ENCODE measurements at places on chromosomes 16 and 17.
A peak's percentile ranks its signal among the peaks of the same experiment; 100 is the strongest.

GRCh38 chr17:17416400-17417360 is 60.1 kb upstream of the MED9 start:
- DNase-seq: peak; percentile 79

DNA sequence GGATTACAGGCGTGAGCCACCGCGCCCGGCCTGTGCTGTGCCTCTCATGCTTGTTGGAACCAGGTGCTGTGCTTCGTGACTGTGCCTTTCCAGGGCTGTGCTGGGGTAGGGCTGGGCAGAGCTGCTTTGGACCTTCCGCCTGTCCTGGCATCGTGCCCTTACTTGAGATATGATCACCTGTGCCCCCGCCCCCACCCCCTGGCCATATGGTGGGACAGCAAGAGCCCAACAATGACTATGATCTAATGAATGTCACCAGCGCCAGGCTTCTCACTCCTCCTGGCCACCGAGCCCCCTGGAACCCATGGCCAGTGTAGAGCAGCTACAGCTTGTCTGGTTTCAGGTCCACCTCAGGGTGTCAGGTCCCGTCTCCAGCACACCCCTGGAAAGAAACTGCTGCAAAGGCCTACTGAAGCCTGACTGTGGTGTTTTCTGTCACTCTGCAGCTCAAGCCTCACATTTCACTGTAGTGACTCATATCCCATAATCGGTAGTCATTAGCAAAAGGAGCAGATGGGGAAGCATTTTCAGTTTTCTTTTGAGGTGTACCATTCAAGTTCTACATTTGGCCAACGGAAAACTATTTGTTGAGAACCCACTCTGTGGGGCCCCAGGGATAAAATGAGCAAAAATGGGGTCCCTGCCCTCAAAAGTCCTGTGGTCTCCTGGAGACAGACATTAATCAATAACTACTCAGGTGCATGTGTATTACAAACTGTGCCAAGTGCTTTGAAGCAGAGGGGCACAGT is 22.1 kb downstream of the FCSK start:
- no peak for DNase-seq

DNA sequence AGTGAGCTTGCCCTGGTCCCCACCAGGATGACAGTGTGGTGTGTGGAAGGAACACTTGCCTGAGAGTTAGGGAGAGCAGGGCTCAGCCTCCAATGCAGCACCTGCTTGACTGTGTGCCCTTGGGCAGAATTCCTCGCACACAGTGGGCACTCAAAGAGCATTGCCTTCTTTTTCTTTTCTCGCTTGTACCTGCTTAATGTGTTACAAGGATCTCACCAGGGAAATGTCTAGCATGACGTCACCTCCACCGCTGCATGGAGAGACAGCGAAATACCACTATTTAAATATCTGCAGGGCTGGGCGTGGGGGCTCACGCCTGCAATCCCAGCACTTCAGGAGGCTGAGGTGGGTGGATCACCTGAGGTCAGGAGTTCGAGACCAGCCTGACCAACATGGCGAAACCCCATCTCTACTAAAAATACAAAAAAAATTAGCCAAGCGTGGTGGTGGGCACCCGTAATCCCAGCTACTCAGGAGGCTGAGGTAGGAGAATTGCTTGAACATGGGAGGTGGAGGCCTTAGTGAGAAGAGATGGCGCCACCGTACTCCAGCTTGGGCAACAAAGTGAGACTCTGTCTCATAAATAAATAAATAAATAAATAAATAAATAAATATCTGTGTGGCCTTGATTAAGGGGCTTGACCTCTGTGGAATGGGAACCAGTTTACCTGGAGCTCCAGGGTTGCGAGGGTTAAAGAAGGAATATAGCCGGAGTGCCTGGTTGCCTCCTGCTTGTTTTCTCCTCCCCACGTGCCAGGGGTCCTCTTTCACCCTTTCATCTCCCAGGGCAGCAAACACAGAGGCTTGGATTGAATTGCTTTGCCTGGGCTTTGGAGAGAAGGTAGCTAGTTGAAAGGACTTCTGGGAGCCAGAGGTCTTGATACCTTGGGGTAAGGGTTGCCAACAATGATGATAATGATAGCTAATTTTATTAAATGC is 16.3 kb downstream of the SNX29 start:
- DNase-seq: no peak

GRCh38 chr16:66028510-66029216 is 337.8 kb upstream of the CDH5 start:
- DNase-seq: no peak

DNA sequence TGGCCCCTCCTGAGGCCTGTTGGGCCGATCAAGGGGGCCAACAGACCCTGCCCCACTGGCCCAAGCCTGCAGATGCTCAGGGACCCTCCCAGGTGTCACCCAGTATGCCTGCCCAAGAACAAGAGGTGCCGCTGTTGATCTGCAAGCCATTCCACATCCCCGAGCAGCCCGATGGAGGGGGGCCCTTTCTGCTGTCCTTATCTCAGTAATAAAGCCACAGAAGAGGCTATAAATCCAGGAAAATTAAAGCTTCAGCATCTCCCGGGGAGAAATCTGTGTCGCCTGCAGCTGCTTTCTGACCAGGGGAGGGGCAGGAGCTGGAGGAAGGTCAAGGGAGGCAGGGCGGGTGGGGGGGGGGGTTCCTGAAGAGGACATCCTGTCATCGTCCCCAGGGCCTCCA is 11.7 kb upstream of the CACNA1H start:
- DNase-seq: no peak

- no peak for DNase-seq
Observed at GRCh38 chr16:30997725-30998711, 12.4 kb downstream of the STX1B start.

DNA sequence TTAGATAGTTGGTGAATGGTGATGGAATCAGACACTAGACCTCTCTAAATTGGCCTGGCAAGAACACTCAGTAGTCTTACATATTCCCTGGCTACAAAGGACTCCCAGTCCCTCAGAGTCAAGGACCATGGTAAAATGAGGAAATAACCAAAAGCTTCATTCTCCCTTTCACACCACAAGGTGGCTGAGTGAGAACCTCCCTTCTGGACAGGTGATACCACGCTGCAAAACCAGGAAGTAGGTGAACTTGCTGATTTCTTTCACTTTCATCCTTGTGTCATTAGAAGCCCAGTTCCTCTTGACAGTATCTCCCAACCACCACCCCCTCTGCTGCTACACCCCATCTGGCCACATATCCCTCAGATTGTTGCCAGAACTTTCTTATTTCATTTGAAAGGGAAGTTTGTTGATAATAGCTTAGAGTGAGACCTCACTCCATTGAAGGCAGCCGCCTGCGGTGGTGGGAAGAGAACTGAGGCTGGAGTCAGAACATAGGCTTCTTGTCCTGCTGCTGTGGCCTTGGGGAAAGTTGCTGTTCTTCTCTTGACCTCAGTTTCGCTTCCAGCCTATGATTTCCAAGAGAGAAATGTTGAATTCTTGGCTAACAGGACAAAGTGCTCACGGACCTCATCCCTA is 290.6 kb upstream of the CCL2 start:
- peak; percentile 15 for DNase-seq

DNA sequence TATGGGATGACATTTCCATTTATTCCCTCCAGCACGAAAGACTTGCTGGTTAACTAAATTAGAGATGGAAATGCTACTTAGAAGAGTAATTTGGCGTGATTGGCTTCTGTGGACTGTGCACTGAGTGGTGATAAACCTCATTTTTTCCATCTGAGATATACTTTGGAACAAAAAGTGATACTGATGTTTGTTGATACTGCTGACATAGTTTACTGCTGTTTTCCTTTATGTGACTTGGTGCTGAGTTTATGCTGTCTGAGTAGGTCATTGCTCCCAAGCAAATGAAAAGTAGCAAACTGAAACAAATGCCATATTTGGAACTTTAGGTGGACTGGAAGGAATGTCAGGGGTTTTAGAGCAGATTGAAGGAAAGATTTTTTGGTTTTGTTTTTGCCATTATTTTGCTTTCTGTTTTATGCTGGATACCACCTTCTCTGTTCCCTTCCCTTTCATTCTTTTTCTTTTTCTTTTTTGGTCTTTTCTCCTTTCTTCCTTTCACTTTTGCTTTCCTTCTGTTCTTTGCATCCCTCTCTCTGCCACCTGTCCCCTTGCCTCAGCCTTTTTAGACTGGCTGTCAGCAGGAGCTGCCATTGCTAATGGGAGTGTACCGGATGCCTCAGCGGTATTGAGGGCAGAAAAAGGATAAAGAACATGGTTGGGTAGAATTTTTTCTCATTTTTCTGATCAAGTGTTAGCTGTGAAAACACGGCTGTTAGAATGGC is 41.8 kb downstream of the NUP93 start:
- DNase-seq: no peak

DNA sequence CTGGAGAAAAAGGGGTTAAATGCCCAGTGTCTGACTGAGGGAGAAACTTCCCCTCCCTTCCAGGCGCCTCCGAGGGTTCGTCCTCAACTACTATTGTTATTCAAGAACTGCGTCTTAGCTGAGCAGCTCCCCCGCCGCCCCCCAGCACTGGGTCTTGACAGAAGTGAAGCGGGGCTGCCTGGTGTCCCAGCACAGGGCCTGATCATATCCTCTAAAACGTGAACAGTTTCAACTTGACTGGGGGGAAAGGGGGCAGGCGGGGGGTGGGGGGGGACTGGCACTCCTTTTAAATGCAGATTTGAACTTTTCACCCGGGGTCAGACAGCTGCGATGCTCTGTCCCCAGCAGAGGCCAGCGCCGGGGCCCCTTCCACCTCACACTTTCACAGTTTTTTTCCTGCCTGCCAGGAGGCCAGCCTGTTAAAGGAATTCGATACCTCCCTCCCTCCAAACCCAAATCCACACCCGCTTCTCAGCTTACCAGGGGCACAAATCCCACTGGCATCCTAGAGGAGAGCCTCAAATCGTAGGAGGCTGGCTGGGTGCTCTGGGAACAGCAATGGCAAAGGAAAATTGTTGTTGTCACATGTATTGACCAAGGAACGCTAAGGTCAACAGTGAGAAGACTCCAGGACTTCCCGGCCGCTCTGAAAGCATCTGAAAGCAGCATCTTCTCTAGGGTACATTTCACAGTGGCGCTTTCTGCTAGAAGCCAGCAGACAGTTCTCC is 14.5 kb downstream of the ZFHX3 start:
- no peak for DNase-seq

DNA sequence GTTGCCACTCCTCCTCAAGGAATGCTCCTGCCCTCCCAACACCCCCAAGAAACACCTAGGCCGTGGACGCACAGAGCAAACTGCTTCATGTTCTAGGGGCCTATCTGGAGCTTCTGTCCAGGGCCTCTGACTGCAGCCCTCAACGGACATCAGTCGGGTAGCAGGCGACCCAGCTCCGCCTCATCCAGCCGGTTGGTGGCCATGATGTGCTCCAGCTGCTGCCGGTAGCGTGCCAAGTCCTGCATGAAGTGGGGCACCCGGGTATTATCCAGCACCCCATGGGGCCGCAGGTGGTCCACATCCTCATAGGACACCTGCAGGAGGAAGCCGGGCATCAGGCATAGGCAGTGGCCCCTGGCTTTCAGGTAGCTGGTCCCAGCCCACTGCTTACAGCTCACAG is 6.3 kb downstream of the NOL3 start:
- DNase-seq: peak; percentile 73

GRCh38 chr16:19929062-19929511 is 44.4 kb upstream of the GPRC5B start:
- no peak for DNase-seq

GRCh38 chr16:26194526-26194925 is 502.8 kb downstream of the HS3ST4 start:
- no peak for DNase-seq

DNA sequence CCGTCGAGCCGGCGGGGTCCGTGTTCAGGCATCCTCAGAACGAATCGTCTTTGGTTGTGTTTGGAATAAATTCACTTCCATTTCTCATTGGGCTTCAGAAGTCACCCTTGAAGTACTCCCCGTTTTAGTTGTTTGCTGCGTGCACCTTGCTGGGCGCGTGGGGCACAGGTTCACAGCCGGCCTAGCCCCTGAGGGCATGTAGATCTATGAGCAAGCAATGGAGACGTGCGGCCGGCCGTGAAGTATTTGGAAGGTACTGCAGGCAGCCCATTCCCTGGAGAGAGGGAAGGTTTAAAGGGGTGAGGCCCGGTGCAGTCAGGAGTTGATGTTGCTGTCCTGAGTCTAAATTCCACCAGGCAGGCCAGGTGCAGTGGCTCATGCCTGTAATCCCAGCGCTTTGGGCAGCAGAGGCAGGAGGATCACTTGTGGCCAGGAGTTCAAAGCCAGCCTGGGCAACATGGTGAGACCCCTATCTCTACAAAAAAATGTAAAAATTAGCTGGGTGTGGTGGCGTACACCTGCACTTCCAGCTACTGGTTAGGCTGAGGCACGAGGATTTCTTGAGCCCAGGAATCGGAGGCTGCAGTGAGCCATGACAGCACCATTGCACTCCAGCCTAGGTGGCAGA is 714 bp downstream of the ACSF3 start:
- DNase-seq: no peak

- no peak for DNase-seq
Observed at GRCh38 chr17:62573480-62574117, 53.9 kb upstream of the MRC2 start.

DNA sequence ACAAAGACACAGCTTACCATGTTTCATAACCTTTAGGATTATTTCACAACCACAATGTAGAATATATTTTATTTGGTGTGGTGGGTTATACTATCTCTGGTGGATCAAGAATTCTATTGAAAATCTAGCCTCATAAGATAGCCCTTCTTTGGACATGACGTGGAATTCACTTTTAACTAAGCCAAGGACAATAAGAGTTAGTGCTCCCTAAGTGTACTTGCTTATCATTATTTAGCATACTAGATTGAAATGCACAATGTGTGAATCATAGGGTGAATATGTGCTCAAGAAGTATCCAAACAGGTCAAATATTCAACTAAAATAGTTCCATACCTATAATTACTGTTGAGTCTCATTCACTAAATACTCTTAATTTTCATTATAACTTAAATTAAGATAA is 1179.5 kb upstream of the GOT2 start:
- DNase-seq: no peak

- peak; percentile 49 for DNase-seq
Observed at GRCh38 chr17:29567554-29568330, 759 bp upstream of the TP53I13 start.

DNA sequence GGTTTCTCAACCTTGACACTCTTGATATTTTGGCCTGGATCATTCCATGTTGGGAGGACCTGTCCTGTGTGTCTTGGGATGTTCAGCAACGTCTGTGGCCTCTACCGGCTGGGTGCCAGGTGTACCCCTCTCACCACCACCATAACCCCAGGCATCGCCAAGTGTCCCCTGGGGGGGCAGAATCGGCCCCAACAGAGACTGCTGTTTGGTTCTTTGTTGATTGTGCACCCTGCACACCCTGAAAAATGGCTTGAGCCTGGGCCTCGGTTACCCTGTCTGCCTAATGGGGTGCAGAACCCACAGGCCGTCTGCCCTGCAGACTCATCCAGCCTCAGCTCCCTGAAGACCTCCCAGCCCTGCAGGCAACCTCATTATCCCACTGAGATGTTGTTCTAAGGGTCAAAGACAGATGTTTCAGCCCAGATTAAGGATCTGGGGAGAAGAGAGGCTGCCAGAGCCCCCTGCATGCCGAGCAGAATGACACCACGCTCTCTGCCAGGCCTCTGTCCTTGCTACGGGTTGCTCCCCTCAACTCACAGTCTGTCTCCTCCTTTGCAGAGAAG is 9.2 kb downstream of the CACNG1 start:
- DNase-seq: no peak

GRCh38 chr16:5604770-5605169 is 507.2 kb upstream of the EEF2KMT start:
- DNase-seq: peak; percentile 1

GRCh38 chr17:2386400-2387085 is 14.3 kb downstream of the MNT start:
- DNase-seq: no peak

- no peak for DNase-seq
Observed at GRCh38 chr17:38879878-38880665, 10.2 kb downstream of the LASP1 start.

GRCh38 chr17:3318336-3318735 is 20.2 kb upstream of the OR3A1 start:
- DNase-seq: no peak
